Mammary epithelial cell (primary cell): ENCODE measurements at places on chromosomes 4 and X.

- no peak for DNase-seq
Measured at GRCh38 chrX:38150993-38151392, 69.7 kb downstream of the SRPX start.

- no peak for DNase-seq
Measured at GRCh38 chrX:118560489-118560888, 64.9 kb downstream of the DOCK11 start.

DNA sequence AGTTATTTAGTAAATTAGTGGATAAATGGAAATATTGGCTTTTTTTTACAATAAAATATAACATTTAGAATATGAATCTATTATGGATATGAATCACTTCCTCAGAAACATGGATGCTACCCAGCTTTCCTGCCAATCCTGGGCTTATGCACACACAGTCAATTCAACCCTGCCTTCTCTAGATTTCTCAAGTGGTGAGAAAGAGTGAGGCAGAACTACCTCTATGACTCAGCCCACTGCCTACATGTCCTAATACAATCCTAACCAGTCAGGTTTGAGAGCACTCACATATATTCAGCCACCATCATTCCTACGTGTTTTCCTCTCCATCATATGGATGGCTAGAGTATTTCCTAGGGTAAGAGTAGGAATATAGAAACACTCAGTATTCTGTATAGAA is 91.1 kb upstream of the ANKRD50 start:
- DNase-seq = peak; percentile 78

- DNase-seq = no peak
Measured at GRCh38 chr4:125734504-125734903, 419.7 kb downstream of the FAT4 start.

- DNase-seq = no peak
Measured at GRCh38 chr4:131348263-131348662, 1800.8 kb upstream of the PCDH10 start.

DNA sequence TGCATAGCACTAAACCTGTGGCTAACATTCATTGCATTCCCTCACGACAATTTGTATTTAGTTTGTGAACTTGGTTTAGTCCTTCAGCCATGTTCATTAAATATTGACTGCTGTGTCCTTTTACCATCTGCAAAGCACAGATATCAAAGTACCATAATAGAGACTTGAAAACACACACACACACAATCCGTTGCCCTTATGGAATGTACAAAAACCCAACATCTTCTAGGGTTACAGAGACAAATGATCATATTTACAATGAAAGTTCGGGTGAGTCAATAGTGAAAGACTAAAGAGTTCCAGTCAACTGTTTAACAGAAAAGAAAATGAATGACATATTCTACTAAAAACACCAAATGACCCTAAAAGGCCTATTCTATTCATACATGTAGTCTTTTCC is 50.8 kb upstream of the TXK start:
- DNase-seq = no peak

GRCh38 chr4:78737035-78737434 is 39.1 kb upstream of the BMP2K start:
- DNase-seq = no peak

DNA sequence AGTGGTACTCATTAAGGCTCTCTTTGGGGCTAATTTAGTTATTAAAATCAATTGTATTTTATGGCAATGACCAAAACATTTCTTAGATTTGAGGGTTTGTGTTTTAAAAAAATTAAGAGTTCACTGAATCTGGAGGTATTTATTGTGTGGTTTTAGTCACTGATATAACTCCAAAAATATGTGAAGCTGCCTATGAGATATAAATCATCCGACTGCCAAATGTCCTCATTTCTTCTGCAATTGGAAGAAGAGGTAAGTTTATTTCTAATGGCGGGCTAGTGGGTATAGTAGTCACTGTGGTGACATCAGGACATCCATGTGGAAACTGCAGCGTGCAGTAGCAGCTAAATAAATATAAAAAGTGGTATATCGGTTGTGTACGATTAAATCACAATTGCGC is 205.5 kb downstream of the MID1 start:
- DNase-seq = no peak

DNA sequence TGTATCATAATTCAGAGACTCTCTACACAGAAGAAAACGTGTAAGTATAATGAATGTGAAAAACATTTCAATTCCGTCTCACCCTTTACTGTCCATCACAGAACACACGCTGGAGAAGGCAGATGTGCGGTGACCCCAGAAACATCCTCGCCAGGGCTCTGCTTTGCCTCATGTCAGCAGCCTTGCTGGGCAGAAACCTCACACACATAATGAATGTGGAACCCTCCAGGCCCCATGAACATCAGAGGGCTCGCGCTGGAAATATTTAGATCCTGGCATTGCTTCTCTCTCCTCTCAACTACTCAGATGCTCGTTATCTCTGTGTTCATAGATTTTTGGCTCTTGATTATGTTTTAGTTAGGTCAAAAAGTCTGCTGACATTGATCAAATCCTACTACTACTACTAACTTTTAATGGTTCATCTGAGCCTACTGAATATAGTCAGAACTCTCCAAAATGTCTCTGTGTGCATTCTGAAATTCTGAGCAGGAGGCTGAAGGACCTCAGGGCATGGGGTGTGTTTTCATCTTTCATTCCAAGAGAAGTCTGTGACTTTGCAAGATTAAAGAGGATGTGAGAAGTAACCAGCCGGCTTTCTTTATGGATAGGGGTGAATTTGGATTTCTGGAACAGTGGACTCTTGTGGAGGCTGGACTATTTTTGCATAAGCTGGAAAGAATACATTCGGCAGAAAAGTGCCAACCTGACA is 27.0 kb downstream of the SMIM43 start:
- no peak for DNase-seq

- DNase-seq = no peak
Measured at GRCh38 chr4:16732741-16733140, 165.7 kb downstream of the LDB2 start.

GRCh38 chrX:34873500-34874225 is 68.9 kb upstream of the FAM47B start:
- no peak for DNase-seq

- no peak for DNase-seq
Measured at GRCh38 chr4:5034206-5034605, 14.9 kb upstream of the CYTL1 start.

- peak; percentile 9 for DNase-seq
Measured at GRCh38 chr4:76666944-76667532, 230.9 kb downstream of the SOWAHB start.

GRCh38 chrX:55818673-55819375 is 101.3 kb downstream of the RRAGB start:
- DNase-seq = no peak

DNA sequence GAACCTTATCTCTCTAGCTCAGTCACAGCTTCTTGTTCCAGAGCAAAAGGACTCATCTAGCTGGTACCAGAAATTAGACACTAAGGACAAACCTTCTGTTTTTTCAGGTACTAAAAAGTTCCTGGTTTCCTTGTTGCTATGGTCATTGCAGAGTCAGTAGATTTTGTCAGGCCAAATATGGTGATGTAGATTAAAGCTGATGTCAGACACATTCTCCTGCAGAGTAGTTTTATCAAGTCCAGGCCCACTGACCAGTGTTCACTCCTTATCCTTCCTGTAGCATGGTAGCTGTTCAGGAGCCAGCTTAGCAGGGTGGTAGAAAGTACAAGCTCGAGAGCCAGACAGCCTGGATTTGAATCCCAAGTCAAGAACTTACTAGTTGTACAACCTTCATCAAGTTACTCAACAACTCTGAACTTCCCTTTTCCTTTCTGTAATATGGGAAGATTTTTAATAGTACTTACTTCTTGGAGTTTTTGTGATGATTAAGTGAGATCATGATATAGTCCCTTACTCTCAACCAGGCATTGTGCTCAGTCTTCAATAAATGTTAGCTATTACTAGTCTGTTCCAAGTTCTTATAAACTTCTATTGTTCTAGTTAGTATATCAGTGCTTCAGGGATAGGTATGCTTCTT is 17.9 kb downstream of the OCRL start:
- no peak for DNase-seq

DNA sequence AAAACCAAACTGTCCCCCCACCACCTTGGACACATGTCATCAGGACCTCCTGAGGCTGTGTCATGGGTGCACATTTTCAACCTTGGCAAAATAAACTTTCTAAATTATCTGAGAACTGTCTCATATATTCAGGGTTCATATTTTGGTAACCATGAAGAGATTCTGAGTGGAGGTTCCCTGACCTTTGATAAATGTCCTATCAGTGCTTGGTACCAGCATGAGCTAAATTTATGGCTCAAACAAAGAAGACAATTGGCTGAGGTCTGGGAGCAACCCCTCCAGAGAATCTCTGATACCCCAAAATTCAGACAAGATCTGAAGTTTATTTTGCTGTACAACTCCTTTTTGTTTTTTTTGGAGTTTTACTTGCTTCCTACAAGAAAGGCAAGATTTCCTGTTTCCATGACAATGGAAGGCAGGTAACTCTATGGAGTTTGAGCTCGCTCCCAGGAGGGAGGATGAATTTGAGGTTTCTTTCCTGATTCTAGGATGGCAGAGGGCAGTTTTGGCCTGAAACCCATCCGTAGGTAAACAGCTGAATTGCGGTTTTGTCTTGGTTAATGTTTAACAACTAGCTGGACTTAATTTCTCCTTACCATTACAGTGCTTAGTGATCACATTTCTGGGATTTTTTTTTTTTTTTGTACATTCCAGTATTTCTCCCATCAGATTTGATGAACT is 14.5 kb downstream of the UGT2B15 start:
- DNase-seq = no peak

DNA sequence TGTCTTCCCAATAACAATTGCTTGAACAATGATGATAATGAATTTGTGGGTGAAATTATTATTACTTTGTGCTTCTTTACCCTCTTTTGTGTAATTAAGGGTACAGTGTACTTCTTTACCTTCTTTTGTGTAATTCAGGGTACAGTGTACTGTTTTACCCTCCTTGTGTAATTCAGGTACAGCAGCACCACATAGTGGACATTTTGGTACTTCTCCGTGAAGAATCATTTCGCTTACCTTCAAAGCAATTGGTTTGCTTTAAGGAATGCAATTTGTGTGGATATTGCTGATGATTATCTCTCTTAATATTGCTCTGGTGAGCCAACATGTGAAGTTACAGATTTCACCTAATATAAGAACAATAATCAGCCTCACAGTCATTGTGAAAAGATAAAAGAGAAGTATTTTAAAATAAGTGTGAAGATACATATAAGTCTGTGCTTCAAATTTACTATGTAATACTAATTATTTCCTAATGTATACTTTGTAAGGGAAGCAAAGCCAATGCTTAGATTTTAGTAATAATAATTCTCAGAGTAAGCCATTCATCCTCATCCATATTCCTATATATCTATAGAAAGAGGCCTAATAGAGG is 27.2 kb upstream of the SEC24B start:
- DNase-seq = peak; percentile 49

DNA sequence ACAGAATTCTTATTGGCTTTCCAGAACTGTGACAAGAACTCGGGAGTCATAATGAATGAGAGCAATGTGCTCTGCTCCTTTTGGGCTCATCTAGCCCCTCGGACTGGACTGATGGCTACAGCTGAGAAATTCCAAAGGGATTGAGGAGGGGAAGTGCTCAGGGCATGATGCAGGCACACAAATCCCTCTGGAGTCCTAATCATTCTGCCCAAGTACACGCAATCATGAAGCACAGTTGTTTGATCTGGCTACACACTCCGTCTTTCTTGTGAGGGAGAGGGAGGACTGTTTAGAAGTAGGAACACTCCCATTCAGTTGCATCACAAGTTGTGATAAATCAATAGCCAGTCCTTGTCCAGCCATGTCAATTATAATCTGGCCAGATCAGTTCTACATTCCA is 237.5 kb downstream of the COL25A1 start:
- no peak for DNase-seq

- DNase-seq = peak; percentile 37
Measured at GRCh38 chr4:108601532-108601931, 18.8 kb upstream of the RPL34 start.

DNA sequence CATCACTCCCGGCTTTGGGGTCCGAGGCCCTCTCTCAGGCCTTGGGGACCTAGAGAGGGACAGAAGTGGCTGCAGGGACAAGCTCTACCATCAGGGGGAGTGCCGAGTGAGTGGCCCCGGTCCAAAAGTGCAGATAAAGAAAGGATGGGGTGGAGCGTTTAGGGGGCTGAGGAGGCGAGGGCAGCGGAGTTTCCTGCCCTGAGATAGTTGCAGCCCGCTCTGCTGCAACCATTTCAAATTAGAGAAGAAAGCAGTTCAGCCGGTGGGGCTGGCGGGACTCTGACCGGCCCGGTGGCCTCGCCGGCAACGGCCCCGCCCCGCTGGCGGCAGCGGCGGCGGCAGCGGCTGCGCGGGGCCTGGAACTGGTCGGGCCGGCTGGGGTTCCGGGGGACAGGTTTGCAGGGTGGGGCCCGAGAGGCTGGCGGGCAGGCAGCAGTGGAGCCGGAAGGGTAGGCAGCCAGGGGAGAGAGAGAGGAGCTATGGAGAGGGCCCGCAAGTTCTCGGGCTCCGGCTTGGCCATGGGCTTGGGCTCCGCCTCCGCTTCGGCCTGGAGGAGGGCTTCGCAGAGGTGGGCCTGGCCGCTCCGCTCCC is 7.6 kb downstream of the DLG3 start:
- no peak for DNase-seq

DNA sequence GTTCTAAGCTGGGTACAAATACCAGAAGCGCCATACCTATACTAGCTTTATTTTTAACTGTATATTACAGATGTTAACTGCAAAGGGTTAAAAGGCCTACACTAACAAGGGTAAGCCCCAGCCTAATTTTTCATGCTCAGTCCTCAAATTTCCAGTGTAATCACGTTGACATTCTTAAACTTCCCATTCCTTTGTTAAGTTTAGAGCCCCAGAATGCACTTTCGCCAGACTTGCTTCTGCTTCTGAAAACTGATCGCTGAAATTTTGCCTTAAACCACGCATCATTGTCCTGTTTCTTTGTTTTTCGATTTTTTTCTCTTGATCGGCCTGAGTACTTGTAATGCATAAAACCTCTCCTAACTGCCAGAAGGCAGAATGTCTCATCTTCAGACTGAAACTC is 2141.9 kb upstream of the AGA start:
- DNase-seq = no peak

DNA sequence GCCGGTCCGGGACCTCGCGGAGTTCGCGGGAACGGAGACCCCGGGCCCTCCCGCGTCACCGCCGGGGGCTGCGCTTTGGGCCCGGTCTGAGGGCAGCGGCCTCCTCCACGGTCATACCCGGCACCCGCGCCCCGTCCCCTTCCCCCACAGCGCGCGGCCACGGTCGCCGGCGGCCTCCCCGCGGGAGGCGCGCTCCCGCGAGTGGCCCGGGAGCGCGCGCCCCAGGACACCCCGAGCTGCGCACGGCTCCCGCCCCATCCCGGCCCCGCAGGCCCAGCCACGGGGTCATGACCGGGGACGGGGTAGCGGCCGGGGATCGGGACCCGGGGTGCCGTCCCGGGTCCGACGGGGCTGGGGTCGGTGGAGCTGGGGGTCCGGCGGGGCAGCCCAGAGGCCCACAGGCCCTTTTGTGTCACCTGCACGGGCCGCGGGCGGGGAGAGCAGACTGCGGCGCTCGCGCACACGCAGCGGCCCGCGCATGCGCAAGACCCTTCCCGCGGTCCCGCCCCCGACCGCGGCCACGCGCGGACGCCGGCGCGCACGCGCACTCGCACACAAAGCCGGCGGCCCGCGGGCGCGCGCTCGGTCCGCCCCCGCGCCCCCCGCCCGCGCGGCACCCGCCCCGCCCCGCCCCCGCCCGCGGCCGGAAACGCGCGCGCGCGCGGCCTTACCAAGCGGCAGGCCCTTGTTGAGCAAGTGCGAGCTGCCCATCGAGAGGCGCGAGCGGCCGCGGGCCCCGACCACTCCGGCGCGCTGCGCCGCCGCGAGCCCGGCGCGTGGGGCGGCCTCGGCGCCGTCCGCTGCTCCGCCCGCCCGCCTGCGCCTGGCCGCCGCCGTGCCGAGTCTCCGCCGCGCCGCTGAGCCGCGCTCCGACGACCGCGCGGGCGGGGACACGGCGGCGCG is at the start of gene CTBP1:
Gene CTBP1, minus strand, starts transcription at position 886 of the 903 bp plus-strand sequence. CDS start 7,799 bp downstream, outside the sequence.
- DNase-seq = peak; percentile 80
